Stimulated activated naive CD8-positive, alpha-beta T cell treated with anti-CD3 and anti-CD28 coated beads, Interleukin-15, Interleukin-2, amounts not matched to agents 100 U/mL and 50 U/mL, for 24 hours (primary cell): ENCODE measurements at places on chromosomes 11 and 22.
A peak's percentile ranks its signal among the peaks of the same experiment; 100 is the strongest.

GRCh38 chr22:21045585-21046294 lies at the start of gene LRRC74B:
TSS of gene LRRC74B (plus strand) at chr22:21045946. CDS start at chr22:21045987, 41 bp downstream.
- peak; percentile 84 for DNase-seq

DNA sequence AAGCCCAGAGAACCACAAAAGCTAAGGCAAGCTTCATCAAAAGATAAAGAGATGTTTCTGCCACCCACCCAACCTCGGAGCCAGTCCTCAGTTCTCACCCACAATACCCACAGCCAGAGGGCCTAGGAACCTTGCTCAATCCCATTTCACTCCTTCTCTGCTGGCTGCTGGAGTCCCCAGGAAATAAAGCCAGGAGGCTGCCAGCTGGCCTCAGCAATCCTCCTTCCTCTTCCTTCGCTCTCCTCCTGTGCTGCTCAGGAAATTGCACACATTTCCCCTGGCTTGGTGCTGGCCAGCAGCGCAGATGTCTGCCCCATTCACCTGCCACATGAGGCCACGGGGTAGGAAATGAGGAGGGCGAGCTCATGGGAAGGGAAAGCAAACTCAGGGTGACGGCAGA lies 91.8 kb upstream of the LDLRAD3 start:
- no peak for DNase-seq

DNA sequence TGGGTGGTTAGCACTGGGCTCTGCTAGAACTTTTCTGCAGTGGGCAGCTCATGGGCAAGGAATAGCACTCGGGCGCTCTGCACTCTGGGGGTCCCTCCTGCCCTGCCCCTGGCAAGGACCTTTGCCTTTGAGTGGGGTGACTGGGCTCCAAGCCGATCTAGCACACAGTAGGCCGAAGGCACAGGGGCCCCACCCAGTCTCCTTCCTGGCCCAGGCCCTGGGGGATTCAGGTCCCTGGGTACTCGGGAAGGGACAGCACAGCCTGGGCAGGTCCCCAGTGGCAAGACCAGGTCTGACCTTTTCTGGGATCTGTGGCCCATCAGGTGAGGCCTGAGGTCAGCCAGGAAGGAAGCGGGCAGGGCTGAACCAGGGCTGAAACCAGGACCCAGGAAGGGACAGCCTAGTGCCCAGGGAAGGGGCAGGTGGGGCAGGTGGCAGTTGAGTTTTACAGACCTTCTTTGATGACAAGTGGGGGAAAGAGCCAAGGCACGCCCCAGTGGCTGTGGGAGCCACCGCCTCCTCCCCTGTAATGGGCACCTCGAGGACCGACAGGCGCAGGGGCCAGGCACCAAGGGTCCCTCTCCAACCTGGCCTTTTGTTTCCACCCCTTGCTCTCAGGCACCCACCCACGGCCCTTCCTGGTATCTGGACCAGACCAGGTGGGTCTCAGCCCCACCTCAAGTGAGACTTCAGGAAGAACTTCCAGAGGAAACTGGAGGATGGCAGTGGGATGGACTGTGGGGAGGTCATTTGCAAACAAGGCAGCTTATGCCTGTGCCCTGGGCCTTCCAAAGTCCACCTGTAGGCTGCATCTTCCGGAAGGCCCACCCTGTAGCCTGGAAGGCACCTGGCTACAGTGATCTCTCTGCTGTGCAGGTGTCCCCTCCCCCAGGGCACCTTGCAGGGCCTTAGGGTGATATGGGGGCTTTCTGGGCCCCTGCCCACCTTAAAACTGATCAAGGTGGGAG lies 883 bp upstream of the AIFM3 start:
- no peak for DNase-seq

DNA sequence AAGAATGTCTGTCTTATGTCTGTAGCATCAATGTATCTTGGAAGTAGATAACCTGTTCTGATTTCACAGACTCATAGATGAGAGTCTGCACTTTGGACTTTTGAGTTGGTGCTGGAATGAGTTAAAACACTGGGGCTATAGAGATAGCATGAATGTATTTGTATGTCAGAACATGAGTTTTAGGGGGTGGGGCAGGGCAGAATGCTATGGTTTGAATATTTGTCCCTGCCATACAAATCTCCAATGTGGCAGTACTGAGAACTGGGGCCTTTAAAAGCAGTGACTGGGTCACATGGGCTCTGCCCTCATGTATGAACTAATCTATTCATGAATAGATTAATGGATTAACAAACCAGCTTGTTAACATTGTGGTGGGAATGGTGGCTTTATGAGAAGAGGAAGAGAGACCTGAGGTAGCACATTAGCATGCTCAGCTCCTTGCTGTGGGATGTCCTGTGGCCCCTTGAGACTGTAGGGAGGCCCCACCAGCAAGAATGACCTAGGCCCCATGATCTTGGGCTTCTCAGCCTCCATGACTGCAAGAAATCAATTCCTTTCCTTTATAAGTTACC lies 15.5 kb upstream of the OR52K1 start:
- DNase-seq, result no peak

DNA sequence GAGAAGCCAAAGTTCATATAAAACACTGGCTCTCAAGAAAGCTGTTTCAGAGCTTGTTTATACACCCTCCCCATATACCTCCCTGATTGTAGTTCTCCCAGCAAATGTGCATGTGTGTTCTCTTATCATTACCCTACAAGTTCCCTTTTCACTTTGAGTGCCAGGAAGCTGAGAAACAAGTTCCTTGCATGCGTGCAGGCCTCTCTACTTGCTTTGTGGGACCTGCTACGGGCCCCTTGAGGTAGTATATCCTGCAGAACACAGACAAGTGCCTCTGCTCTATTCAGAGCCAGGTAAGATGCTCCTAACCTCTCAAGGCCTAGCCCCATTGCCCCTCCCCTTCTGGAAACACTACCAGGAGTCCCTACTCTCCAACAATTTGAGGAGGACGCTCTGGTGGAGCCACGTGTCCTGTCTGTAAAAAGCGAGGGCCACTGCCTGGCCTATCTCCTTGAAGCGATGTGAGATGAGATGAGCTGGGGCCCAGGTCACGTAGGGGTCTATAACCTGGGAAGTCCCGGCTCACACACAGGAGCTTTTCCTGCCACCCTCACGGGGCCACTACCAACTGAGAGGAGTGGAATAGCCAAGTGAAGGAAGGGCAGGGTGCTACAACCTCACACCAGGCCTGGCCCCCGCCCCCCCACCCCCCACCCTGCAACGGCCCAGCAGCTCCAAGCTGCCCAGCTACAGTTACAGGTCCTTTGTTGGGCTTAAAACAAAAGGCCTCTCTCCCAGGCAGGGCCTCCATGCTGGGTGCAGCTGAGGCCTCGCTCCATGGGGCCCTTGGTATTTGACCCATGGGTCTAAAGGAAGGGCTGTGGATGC lies 2.6 kb upstream of the ATP5MGL start:
- DNase-seq, result no peak

GRCh38 chr22:17132112-17132511 lies 11.0 kb upstream of the TMEM121B start:
- DNase-seq, result no peak

DNA sequence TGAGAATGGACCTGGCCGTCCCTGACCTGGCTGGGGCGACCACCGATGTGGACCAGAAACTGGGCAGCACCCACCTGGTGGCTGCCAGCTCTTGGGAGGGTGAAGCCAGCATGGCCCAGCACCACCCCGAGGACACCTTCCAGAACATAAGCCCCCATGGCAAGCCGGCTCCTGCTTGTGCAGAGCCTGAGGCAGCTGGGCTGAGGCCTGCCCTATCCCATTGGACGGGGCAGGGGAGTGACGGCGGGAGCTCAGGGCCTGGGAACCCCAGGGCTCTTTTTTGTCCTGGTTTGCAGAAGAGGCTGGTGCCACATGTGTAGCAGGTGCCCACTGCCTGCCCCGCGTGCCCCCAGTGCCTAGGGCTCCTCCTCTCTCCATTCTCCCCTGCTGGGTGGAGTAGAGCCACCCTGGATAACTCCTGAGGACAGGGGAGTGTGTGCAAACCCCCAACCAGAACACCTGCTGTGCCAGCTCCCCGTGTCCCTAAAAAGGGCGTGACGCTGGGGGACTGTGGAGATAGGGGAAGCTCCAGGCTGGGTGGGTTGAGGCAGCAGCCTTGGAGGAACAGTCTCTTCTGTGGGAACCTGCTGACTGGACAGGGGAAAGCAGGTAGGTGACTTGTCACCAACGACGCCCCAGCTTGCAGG lies 11.9 kb downstream of the DUSP8 start:
- no peak for DNase-seq

GRCh38 chr11:67345920-67346819 lies 7.2 kb downstream of the POLD4 start:
- DNase-seq, result no peak

GRCh38 chr11:44622190-44622650 lies 56.8 kb downstream of the CD82 start:
- no peak for DNase-seq

- DNase-seq, result no peak
Measured at GRCh38 chr11:128927683-128928336, 14.9 kb downstream of the TP53AIP1 start.

GRCh38 chr11:67309166-67309565 lies 5.8 kb downstream of the SSH3 start:
- no peak for DNase-seq
